ENCODE measurements at places on chromosomes 2 and 18.
A peak's percentile ranks its signal among the peaks of the same experiment; 100 is the strongest.

DNA sequence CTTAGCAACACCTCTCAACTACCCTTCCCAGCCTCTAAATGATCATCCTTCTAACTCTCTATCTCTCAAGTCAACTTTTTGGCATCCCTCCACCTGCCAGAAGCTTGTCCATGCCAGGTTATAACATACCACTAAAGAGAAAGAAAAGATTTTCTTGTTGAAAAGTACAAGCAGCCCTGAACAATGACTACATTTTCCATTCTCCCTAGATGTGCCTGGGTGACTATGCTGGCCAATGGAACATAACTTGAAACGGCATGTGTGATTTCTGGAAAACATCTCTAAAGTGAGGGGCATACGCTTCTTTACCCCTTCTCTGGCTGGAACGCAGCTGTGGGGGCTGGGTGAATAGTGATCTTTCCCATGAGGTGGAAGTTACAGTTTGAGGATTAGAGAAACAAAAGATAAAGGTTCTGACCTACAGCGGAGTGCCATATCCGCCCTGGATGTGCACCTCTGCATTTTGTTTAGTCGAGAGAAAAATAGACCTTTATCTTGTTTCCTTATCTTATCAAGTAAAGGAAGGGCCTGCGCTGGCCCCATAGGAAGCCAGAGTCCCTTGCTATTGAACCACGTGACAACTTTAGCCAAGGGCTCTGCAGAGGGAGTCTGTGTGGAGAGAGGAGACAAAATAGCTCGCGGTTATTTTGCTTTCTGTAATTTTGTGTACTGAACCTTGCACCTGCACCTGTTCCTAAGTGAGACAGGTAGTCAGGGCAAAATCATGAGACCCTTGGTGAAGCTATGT, 436.8 kb downstream of the TGIF1 start:
- DNase-seq, result no peak

DNA sequence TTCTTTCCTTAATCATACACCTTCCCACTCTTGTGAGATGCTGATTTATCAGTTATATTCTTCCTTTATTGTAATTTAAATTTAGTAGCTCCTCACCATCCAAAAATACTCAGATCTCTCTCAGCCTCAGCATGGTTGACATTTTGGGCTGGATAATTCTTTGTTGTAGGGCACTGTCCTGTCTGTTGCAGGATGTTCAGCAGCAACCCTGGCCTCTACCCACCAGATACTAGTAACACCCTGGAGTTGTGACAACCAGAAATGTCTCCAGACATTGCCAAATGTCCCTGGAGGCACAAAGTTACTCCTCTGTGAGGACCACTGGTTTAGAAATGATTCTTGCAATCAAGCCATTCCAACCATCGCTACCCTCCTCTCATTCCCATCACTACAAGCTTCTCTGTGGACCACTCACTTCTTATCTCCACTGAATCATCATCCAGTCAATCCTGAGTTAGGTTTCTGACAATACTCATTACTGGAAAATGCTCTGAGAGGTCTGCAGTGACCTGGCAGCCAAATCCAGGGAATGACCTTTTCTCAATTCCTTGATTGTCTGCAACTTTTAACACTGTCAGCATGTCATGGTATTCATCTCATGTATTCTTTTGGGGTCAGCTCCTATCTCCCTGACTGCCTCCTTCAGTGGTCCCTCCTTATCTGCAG, 43.3 kb downstream of the OSBPL6 start:
- no peak for DNase-seq

- no peak for DNase-seq
Measured at GRCh38 chr2:62547854-62548253, 41.9 kb upstream of the TMEM17 start.

GRCh38 chr2:96431319-96431718, 73.8 kb downstream of the NEURL3 start:
- no peak for DNase-seq

GRCh38 chr2:54402350-54402749, 53.8 kb upstream of the SPTBN1 start:
- peak; percentile 6 for DNase-seq

DNA sequence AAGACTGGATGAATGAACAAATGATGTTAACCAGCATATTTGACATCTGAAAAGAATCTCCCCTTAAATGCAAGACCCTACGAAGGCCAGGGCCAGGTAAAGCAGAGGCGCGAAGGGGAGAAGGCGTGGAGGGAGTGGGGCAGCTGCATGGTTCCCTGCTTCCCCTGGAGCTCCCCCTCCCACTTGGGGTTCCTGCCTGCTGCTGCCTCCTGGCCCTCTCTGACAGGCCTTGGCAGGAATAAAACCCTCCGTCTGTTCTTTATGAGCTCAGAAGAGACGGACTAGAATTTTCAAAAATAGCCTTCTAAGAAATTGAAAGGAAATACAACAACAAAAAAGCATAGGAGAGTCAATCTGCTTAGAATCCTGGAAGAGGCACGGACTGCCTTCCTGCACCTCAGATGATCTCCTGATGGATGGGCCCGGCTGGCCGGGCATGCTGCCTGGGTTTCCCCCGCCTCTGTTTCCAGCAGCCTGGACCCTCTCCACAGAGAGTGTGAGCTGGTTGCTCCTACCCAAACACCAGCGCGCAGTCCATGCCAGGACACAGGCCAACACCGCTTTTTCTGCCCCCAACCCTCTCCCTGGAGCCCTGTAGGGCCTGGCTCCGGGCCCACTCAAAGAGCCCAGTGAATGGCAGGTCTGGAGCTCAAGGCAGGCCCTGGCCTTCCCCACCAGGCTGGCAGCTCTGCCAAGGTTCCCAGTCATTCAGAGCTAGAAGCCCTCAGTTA, 23.9 kb downstream of the CFAP65 start:
- DNase-seq, result no peak

GRCh38 chr2:238438856-238439849, 12.4 kb downstream of the ASB1 start:
- no peak for DNase-seq

DNA sequence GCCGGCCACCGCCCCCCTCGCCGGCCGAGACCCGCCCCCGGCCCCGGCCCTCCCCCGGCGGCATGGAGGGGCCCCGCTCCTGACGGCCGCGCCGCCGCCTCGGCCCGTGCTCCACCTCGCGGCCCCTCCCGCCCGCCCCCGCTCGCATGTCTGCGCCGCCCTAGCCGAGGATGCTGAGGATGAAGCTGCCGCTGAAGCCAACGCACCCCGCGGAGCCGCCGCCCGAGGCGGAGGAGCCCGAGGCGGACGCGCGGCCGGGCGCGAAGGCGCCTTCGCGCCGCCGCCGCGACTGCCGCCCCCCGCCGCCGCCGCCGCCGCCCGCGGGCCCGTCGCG, 397 bp downstream of the ZCCHC2 start:
- DNase-seq, result no peak

- DNase-seq, result no peak
Measured at GRCh38 chr2:85708641-85709040, 14.5 kb downstream of the GNLY start.

DNA sequence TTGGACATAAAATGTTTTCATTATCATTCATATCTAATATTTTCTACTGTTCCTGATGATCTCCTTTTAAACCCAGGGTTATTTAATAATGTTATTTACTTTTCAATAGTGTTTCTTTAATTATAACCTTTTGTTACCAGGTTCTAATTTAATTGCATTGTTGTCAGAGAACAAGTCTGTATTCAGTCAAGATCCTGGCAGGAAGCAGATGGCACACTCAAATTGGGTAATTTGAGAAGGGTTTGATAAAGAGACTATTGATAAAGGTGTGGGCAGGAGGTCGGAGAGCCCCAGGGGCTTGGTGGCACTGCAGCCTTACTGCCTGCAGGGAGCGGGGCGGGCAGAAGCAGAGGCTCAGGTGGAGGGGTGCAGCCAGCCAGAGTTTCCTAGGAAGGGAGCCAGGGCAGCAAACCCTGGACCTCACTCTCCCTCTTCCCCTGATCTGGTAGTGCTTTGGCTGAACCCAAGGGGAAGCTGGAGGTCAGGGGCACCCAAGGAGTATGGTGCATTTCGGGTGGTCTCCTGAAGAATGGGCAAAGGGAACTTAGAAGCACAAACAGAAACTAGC, 2.3 kb upstream of the KIF1A start:
- DNase-seq, result no peak

GRCh38 chr2:42030200-42030759, 17.5 kb upstream of the PKDCC start:
- no peak for DNase-seq

DNA sequence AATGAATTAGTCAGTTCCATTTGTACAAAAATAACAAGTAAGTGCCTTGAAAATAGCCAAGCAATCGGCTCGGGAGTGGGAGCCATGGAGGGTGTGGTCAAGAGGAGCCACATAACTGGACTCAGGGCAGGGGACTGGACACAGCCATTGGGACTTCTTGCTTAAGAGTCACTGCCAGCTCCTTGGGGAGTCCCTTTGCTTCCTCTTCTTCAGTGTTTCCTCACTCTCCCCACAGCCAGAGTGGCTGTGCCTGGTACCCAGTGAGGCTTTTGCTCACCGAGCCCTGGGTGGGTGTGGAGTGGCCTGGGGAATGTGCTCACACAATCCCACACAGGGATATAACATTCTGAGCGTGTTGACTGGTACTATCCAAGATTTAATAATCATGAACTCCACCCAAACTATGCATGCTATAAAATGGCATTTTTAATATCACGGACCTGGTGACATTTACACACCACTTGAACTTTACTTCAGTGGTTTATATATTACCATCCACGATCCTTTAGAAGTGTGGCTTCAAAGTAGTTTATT, 94.6 kb downstream of the PTGR3 start:
- peak; percentile 15 for DNase-seq

DNA sequence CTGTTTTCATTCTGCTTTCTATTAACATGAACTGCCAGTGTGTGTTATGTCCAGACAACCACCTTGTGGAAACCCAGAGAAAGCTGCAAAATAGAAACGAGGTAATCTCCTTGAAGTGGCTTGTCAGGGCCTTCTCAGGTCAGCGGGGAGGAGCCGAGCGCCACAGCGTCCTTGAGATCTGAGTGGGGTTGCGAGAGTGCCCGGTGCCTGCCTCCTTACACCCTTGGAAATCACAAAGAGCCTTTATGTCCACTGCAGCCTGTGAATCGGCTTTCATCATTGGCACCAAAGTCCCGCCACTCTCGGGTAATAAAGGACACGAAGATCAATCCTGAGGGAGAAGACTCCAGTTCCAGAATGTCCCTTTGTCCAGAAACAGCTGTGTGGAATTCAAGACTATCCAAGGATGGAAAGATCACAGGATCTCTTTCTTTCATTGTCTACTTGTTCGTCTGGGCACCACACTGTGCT, 135.2 kb downstream of the HRH4 start:
- no peak for DNase-seq

DNA sequence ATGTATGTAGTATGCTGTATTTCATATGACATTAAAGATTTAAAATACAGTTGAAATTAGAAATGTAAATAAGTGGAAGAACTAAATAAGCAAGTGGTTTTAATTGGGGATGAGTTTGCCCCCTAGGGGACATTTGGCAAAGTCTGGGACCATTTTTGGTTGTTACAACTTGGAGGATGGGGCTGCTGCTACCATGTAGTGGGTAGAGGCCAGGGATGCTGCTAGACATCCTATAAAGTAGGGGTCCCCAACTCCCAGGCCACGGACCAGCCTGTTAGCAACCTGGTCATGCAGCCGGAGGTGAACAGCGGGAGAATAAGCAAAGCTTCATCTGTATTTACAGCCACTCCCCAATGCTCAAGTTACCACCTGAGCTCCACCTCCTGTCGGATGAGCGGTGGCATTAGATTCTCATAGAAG, 27.9 kb upstream of the ASNSD1 start:
- peak; percentile 45 for DNase-seq

DNA sequence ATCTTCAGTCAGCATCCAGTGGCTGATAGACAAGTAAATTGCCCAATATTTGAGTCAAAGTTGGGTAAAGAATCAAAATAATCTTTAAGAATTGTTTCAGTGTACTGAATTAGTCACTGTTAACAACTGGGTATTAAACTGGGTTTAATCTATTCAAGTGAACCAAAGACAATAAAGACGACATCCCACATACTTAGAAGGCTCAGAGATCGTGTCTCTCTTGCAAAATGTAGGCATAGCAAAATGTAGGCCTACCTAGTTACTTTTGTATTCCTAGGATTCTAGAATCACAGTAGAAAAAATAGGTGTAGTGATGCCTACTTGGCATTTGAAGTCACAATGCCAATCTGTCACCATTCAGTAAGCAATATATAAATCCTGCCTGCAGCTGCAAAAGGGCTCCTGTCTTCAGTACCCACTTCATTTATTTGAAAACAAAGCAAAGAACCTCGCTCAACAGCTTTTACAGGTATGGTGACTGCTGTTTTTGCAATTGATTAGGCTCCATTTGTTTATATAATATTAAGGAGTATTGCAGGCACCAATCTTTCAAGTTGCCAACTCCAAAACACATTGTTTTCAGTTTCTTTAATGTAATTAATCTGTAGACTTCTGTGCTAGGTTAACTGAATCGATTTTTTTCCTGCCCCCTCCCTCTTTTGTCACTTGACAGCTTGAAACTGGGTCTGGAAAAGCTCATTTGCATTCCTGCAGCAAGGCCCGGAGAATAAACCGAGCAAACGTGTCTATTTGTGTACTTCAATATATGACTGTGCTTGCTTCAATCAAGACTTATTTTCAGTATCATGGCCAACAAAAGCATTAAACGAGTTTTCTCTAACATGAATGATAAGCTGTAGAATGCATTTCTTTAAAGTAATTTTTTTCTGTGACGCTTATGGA, 1074.9 kb downstream of the TDRD15 start:
- no peak for DNase-seq

- DNase-seq, result no peak
Measured at GRCh38 chr2:56522605-56523089, 338.9 kb downstream of the CCDC85A start.

DNA sequence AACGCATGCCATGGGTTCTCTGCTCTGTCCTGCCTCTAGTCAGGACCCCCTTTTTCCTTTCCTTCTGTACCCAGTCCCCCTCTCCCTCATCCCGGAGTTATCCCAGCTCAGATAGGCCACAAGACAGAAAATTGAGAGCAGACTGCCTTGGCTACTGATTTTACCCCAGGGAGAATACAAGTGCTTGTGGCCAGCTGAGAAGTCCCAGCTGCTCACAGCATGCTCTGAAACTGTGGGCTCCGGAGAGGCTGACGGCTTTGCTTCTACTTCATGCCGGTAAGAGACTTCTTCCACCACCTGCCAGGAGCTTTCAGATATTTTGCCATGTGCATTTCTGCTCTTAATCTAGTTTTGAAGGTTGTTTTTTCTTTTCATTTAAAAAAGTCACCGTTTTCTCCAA, 20.0 kb upstream of the SIX2 start:
- DNase-seq, result no peak

DNA sequence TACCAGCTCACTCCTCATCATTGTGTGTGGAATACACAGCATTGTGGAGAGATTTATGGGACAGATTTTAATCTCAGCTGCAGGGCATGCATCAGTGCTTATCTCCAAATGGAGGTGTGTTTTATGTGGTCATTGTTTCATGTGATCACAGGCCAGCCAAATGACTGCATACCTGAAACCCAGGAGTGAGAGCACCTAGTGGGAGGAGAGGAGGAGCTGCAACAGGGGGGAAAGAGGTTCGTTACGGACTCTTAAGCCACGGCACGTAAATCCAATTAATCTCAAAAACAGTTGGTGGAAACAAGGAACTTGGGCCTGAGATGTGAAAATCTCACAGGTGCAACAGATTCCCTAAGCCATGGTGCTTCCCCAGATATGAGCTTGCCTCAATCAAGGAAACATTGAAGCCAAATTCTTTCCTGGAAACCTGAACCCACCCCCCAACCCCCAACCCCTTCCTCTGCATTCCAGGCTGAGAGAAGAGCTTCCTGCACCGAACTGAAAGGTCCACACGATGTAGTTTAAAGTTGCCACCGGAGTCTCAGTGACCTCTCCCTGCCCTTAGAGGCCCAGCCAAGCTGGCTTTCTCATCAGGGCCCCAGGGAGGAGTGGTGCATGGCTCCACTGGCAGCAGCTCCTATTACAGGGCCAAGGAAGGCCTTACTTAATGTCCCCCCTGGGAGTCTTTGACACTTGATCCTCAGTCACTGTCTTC, 167.4 kb downstream of the C1D start:
- no peak for DNase-seq
